ENCODE measurements at places on chromosomes 16 and 17.

DNA sequence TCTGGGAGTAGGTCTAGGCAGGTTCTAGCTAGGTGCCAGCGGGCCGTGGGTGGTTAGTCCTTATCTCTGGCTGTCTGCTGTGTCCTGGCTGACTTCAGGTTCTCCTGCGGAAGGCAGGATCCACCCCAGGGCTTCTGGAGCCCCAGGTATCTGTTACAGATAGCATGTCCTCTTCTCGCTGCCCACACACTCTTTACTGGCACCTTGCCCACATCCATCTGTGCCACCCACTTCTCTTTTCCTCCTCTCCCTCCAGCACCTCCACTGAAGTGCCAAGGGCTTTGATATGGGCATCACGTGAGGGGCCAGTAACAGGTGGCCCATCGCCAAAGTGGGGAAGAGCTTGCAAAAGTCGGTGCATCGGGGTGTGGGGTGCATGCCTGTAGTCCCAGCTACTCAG is 4.6 kb upstream of the MPP2 start:
- H3K4me3 ChIP-seq = no peak overlapping the region
- DNase-seq = no peak
- H3K36me3 ChIP-seq = no peaks in the 10 kb centered on the region
- H3K27ac ChIP-seq = no peak overlapping the region
- peaks cover 4% of the 10 kb centered on the region for H3K4me1 ChIP-seq

DNA sequence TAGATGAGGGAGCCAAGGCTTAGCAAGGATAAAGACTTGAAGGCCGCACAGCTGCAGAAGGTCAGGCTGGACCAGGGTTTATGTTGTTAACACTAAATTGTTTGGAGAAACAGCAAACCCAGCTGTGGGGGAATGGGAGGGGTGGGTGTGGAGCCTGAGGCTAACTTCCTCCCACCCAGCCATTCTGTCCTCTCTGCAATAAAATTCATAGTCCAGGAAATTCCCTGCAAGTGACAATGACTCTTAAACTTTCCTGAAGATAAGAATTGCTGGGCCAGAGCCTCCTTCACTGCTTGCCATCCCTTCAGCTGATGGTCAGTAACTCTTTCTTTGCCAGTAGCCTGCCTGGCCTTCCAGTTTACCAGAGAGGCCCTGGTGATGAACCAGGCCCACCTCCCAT is 19.4 kb upstream of the ATP5MC1 start:
- H3K4me1 ChIP-seq = peaks cover 47% of the 10 kb centered on the region
- DNase-seq = no peak
- peak overlapping the region; percentile 33 for H3K4me3 ChIP-seq
- H3K27ac ChIP-seq = no peak overlapping the region
- H3K36me3 ChIP-seq = no peaks in the 10 kb centered on the region
- H3K27me3 ChIP-seq = peaks cover 4% of the 10 kb centered on the region

DNA sequence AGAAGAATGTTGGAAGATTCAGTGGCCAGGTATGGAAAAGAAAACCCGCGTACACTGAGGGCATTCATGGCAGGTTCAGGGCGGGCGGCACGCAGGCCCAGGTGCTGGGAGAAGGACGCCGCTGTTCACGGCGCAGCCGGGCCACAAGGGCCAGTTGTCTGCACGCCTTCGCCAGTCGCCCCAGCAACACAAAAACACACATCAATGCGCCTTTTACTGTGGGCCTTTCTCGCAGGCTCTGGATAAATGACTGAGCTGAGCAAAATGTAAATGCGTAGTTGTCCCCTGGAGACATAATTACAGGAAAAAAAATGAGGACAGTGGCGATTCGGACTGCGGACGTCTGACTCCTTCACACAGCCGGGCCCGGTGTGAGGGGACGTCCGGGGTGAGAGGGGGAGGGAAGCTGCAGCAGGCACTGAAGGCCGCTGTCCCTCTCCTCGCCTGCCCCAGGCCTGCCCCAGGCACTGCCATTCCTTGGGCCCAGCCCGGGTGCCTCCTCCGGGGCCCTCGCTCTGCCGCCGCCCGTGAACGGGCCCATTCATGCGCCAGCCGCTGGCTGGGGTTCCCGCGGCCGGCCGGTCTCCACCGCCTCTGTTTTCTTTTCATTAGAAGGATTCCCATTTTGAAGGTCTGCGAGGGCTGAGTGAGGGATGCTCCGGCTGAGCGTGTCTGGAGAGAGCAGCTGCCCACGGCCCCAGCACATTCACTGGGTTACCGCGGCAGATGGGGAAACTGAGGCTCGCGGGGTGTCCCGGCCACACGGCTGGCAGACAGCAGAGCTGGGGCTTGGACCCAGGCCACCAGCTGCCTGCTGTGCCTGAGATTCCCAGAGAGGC is 6.5 kb upstream of the ZNF469 start:
- no peaks in the 10 kb centered on the region for H3K36me3 ChIP-seq
- no peak for DNase-seq
- no peak overlapping the region for H3K4me3 ChIP-seq
- no peak overlapping the region for H3K27ac ChIP-seq
- H3K4me1 ChIP-seq = peaks cover 5% of the 10 kb centered on the region

GRCh38 chr17:8153957-8154607 is 1.9 kb upstream of the PER1 start:
- H3K4me3 ChIP-seq = no peak overlapping the region
- peaks cover 4% of the 10 kb centered on the region for H3K27me3 ChIP-seq
- peaks cover 21% of the 10 kb centered on the region for H3K4me1 ChIP-seq
- peaks cover 6% of the 10 kb centered on the region for H3K36me3 ChIP-seq

DNA sequence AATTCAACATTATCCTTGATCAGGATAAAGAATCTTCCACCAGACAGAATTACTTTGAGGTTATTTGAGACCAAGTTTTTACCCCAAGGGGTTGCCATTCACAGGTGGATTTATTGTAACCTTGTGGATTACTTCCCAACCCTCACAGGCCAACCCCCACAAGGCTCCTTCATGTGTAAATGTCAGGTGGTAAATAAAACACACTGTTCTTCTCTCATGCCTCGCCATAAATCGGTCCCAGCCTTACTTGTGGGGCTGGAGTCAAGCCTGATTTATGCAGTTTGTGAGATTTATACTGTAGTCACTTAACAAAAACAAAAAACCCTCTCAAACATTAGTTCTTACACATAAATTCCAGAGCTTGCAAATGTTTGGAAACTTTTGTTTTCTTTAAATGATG is 98.6 kb upstream of the IRX3 start:
- H3K36me3 ChIP-seq = no peaks in the 10 kb centered on the region
- H3K4me1 ChIP-seq = peaks cover 14% of the 10 kb centered on the region
- peaks cover 29% of the 10 kb centered on the region for H3K27me3 ChIP-seq

All from type B pancreatic cell (in vitro differentiated cells).